ACHN (cell line): ENCODE measurements at places on chromosomes 11 and 22.

GRCh38 chr11:58578136-58578634, 678 bp upstream of the ZFP91 start:
- DNase-seq, result peak; percentile 97

- no peak for DNase-seq
These were observed 43.8 kb downstream of the TRIOBP start for GRCh38 chr22:37740455-37741311.

- DNase-seq, result no peak
These were observed 552.5 kb downstream of the INSC start for GRCh38 chr11:15667127-15667725.

GRCh38 chr11:44915621-44916020, 35.1 kb downstream of the TP53I11 start:
- DNase-seq, result no peak

DNA sequence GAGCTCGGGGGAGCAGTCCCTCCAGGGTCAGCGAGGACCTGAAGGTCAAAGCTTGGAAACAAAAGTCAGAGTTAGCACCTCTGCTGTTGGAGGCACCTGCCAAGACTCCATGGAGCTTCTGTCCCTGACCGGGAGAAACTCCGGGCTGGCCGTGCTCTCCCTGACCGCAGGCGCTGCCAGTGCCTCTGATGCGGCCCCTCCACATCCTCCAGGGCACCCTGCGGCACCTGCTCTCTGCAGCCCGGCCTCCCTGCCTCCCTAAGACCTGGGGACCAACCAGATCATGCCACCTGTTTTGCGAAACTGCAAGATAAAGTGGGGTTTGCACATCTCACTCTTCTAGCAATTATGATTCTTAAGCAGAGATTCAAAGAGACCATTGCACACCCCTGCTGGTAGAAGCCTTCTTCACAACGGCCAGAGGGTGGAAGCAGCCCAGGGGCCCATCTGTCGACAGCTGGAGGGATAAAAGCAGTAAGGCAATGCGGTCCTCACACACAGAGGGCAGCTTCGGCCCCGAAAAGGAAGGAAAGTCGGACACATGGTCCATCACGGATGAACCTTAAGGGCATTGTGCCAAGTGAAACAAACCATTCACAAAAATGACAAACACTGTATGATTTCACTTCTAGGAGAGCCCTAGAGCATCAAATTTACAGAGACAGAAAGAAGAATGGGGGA, 477.1 kb downstream of the BRD1 start:
- no peak for DNase-seq

- no peak for DNase-seq
These were observed 51.3 kb downstream of the TUG1 start for GRCh38 chr22:31020334-31020733.

DNA sequence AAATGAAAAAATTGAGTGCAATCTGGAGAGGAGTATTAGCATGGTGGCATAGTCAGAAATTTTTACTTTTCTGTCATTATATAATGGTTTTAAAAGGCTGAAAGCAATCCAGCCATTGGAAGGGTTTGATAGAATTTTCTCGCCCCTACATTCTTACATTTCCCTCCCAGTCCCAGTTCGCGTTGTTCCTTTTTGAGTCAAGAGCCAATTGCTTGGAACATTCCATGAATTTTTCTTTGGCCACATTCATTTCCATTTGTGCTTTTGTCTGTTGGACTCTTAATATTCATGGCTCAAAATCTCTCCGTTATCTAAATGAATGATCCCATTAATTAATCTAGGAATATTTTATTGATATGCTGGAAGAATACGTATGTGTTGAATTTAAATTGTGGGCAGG, 66.0 kb downstream of the GRK3 start:
- DNase-seq, result no peak

GRCh38 chr11:21316591-21316990, 647.2 kb downstream of the NELL1 start:
- no peak for DNase-seq

- no peak for DNase-seq
These were observed 23.4 kb upstream of the CELSR1 start for GRCh38 chr22:46560696-46561295.

DNA sequence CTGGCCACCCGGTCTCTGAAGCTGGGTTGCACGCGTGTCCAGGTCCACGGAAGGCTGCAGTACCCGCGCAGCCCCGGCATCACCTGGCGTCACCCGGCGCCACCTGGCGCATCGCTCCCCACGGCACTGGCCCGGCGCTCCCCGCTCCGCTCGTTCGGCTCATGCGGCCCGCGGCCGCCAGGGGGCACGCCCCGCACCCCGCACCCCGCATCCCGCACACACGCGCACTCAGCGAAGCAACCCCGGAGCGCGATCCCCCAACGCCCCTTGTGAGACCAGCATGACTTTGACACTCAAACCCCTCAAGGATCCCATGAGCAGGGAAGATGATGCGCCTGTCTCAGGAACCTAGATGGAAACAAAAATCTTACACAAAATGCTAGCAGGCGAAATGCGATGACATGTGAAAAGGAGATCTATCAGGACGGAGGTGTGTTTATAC, 11.9 kb downstream of the B3GNT6 start:
- DNase-seq, result peak; percentile 42

DNA sequence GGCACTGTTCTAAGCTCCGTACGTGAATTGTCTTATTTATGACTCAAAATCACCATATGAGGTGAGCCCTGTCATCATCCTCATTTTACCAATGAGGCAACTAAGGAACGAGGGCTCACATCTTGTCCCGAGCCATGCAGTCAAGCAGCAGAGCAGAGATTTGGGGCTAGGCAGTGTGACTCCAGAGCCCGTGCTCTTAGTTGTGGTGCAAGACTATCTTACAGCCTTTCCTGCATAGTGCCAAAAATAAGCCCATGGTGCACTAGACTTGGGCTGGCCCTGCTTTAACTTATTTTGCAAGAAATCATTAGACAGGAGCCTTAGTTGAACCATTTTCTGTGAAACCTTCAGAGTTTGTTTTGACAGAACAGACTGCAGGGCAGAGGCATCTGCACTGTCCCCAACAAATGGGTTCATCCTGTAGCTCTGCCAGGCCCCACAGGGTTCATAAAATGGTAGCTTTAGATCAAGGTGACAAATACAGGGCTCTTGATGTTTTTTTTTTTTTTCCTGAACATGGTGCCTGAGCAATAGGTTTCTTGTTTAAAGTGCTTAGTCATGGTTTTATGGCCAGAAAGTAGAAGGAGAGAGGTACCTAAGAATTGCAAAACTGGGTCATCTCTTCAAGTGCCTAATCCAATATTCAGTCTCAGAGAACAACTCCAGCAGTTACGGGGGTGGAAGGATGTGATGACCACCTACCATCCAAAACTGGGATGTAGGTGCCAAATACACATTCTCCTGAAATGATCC, 56.6 kb downstream of the BMAL1 start:
- DNase-seq, result no peak

DNA sequence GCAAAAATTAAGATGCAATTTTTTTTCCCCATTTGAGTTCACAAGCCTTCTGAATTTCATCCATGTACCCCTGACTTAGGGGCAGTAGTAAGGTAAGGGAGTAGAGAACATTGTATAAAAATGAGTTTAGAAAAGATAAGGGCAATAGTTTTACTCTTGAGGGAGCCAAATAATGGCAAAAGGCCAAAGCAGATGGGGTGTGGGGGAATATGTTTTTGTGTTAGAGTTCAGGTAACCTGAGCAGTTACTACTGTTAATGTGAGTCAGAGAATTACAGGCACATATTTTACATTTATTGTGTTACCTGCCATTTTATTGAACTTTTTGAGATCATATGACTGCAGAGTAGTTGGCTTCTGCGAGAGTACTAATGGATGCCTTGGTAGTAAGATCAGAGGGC, 3.1 kb downstream of the EED start:
- no peak for DNase-seq

DNA sequence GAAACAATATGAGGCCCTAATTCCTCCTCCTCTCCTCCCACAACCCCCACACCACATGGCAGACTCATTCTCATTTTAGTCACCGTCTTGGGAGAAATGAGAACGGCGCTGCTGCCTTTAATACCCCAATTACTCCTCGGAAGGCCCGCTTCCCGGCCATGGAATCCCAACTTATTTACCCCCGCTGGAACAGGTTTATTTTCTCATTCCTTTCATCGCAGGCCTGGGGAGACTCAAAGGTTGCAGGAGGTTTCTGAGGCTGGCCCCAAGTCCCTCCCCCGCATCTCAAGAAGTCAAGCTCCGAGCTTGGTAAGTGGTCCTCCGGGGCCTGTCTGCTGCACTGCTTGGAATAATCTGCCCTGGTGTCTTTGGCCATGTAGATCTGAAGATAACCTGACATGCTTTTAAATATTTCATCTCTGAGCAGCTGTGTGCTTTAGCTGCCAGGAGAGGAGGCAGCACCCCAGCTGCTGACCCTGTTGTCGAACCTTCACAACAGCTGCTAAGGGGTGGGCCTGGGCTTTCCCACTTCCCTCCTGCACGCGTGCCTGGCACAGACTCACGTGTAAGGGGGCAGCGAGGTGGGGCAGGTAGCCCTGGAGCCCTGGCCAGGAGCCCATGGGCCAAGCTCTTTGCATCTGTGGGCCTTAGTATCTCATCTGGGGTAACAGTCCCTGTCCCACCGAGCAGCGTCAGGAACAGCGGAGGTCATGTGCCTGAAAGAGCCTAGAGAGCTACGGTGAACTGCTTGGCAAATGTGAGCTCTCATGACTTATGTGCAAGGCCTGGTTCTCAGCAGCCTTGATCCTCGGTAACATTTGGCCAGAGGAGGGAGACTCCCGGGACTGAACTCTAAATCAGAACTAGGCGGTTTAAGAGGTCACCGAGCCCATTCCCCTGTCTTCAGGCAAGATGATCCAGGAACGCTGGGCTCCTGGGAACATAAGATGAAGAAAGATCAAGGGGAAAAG, 164.6 kb downstream of the ST3GAL4 start:
- DNase-seq, result no peak
